ENCODE measurements at places on chromosomes 11 and 22.
A peak's percentile ranks its signal among the peaks of the same experiment; 100 is the strongest.

DNA sequence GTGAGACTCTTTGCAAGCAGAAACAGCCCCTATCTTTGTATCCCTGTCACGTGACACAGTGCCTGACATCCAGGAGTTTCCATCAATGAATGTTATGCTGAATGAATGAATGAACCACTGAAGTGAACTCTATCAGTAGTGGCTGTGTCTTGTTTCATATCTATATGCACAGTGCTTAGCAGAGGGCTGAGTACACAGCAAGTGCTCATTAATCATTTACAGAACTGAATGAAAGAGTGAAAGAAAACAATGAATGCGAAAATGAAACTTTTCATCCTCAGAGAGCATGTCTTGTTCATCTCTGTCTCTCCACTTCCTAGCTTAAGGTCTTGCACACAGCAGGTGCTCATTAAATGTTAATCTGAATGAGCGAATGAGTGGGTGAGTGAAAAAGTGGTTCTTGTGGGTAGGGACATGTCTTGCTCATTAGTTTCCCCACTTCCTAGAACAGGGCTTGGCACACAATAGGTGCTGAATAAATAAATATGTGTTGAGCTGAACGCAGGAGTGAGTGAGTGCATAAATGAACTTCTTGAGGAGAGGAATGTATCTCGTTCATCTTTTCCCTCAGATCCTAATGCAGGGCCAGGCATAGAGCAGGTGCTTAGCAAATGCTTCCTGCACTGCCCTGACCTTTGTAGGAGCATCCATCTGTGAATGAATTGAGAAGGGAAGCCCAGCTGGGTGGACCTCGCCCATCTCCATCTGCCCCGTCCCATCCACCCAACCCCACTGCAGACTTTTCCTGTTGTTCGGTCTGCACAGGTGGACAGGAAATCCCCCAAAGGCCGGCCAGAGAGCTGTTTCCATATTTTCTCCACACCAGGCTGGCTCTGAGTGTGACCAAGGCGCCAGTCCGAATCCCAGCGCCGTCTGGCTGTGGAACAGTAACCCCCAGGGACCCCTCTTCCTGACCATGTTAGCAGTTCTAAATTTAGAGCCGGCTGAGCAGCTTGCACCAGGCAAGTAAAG lies 113.4 kb upstream of the CRYBB3 start:
- DNase-seq, result no peak

GRCh38 chr22:42171417-42171816 lies 40.8 kb upstream of the CYP2D6 start:
- no peak for DNase-seq

DNA sequence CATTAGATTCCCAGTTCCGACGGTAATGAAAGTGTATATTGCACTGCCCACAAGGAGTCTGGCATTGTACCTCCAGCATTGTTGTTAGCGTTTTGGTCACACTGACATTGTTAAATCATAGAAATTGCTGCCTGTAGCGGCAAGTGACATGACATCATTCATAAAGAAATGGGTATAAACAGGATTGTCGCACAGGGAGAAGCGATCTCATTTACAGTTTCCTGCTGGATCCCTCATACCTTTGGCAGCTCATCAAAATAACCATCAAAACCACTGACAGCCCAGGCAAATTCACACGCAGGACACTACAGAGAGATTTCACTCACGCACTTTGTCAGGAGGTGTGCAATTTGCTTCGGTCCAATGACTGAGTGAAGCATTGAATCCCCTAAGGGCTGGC lies 3.5 kb downstream of the HTR3B start:
- no peak for DNase-seq

DNA sequence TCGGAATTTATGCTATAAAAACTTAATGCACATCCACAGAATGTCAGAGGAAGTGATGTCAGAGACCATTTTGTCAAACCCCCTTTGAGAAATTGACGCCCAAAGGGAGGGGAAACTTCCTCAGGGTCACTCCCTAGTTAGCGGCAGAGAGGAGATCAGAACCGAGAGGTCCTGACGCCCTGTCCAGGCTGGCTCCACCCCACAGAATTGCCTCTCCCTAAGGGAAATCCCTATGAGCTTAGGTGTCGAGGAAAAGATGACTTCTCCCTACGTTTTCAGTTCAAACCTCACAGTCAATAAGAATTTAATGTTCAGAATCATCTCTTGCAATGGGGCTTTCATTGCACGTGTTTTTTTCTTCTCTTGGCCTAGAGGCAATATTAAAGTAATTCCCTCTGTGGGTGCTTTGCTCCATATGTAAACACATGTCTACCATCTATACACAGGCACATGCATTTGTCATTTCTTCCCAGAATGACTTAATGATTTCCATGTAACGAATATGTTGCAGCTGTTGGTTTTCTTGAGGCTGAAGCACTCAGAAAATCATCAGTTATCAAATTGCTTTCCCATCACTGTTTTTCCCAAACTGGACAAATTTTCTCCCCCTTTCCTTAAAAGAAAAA lies 148.7 kb upstream of the TIMP3 start:
- DNase-seq, result no peak

DNA sequence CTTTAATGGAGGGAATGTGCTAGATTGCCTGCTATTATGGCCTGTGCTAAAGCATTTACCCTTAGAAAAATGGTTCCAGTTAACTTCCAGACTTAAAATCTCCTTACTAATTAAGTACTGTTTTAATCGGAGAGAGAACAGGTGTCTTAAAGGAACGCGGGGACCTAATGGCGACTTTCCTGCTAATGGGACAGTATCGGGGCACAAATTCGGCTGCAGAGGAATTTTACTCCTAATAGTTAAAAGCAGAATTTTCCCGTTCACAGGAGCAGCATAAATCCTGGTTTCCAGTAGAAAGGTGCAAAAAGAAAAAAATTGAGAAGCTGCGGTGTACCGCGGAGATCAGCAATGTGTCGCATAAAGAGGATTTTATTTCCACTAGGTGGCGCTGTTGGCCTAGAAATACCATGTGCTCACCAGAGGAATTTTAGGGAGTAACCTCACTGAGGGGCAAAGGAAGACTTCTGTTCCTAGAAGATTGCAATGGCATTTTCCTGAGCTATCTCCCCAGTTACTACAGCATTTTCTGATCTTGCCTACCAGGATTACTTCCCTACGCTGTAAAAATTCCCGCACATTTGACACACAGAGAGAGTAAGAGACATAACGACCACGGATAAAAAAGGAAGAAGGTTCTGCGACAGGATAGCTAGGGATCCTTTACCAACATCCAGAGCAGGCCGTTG lies 44.5 kb downstream of the ZNF280B start:
- DNase-seq, result peak; percentile 34

DNA sequence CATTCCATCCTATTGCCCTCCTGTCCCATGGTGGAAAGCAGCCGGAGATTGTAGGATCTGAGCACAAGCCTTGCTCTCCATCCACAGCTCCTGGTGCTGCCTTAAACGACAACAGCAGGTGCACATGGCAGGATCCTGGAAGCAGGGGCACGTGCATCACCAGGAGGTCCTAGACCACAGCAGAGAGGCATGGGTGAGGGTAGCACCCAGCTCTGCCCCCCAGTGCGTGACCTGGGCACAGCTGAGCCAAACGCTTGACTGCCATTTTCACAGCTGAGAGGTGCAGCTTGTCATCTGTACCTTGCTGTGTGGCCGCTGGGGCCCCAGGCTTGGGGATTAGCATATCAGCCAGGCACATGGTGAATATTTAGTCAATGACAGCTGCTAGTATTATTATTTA lies 92.7 kb downstream of the NTM start:
- no peak for DNase-seq

GRCh38 chr11:68997124-68997994 lies 15.7 kb downstream of the MRGPRF start:
- no peak for DNase-seq

DNA sequence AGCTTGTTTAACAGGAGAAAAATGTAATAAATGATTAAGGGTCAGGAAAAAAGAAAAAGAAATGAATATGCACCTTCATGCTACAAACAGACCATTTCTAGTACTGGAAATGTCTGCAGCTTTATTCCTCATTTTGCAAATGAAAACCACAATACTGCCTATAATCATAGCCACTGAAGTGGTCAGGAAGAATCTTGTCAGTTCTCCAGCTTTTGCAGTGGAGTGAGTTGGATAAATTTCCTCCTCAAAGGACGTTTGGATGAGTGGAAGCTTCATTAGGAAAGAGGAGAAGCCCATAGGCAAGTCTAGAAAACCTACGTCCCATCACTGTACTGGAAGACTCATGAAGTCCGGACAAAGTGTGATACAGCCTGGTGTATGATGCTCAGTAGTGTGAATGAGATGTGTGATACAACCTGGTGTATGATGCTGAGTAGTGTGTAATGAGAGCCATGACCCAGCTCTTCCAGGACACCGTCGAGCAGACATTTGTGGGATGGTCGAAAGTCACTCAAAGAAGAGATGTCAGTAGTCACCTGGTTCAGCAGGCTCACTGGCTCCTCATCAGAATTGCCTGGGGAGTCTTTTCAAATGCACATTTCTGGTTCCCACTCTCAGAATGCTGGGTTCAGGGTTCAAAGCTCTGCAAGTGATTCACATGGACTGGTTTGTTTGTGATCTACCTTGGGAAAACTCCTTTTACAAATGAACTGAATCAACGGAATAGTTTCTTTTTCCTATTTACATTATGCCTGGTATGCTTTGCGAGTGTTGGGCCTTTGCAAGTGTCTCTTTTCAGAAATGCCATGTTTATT lies 101.3 kb downstream of the PDHX start:
- no peak for DNase-seq

DNA sequence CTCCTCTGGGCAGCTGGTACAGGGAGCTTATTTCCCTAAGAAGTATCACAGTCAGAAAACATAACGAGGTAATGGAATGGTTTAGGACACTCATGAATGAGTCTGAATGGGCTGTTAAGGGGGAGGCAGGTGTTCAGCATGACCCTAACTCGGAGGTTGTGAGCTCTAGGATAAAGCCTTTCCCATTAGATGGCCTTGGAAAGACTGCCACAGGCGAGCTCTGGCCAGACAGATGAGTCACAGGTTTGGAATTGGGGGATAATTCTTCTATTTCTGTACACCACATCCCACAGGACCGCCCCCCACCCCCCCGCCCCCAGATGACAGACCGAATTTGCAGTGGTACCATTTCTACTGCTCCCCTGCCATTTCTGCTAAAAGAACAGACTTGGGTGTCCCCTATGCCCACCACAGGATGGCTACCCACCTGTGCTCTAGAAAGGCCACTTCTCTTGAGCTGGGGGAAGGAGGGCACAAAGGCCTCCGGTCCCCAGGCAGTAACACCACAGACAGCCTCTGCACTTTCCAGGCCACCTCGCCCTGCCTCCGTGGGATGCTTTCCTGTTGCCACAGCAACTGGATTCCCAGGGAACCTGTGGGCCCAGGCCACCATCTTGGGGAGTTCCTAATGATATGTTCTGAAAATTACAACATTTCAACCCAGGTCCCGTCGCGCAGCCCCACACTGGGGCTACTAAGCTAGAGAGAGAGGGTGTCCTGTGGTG lies 76.7 kb downstream of the TRIM29 start:
- DNase-seq, result no peak

DNA sequence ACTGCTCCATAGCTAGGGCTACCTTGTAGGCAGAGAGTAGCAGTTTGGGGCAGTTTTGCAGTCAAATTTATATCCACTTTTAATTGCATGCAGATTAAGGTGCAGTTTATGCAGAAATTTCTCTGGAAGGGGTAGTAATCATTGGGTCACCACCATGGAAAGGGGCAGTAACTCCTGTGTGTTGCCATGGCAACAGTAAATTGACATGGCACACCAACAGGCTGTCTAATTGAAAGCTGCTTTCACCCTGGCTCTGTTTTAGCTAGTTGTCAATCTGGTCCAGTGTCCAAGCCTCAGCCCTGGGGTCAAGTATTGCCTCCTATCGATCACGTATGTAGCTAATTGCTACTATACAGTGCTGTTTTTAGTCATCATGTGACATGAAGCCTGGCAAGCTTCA lies 786.1 kb upstream of the CNTN5 start:
- DNase-seq, result no peak

DNA sequence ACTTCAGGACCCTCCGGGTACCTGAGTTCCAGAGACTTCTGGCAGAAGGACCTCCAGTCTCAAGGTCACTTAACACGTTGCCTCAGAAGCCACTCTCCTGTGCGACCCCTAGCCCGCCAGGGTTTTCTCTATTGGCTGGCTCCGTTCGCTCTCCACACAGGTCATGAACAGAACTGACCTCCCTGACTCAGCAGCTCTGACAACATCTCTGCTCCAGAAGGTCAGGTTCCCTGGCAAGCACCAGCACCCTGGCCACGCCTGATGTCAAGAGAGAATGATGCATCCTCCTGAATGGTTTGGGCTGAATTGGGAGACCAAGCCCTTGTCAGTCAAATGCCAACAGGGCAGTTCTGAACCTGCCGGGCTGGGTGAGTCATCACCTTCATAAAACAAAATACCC lies 84.3 kb upstream of the TMEM45B start:
- DNase-seq, result no peak

GRCh38 chr11:113521737-113522517 lies 46.7 kb upstream of the DRD2 start:
- DNase-seq, result no peak

DNA sequence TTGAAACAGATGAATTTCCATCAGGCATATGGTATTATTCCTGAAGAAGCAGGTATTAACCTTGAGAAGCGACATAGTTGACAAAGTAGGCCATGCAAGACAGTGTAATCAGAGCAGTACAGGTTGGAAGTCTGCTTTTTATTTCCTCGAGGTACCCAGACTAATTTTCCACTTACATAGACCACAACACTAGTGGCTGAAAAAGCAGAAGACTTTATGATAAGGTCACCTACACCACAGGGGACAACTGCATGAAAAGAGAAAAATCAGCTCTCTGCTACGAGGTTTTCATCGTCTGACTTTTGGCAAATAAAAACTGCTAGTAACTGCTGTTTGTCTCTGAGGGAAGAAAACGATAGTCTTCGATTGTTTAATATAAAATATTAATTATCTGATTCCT lies 77.5 kb downstream of the CNTN5 start:
- DNase-seq, result no peak

DNA sequence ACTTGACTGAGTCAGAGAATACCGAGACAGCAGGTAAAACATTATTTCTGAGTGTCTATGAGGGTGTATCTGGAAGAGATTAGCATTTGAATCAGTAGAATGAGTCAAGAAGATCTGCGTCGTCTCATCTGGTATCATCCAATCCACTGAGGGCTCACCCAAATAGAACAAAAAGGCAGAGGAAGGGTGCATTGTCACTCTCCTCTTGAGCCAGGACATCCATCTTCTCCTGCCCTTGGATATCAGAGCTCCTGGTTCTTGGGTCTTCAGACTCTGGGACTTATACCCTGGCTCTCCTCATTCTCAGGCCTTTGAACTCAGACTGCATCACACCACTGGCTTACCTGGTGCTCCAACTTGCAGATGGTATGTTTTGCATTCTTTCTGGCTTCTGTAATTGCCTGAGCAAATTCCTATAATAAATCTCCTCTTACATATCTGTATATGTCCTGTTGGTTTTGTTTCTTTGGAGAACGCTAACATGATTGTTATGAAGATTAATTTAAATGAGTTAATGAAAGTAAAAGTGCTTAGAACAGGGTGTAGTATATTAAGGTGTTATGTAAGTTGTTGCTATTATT lies 49.3 kb downstream of the ME3 start:
- no peak for DNase-seq

GRCh38 chr11:130711193-130711592 lies 205.1 kb downstream of the SNX19 start:
- no peak for DNase-seq
